ENCODE measurements at places on chromosomes 5 and 9.
A peak's percentile ranks its signal among the peaks of the same experiment; 100 is the strongest.

- DNase-seq: no peak
Measured at GRCh38 chr5:84028093-84028492, 307.4 kb upstream of the HAPLN1 start.

DNA sequence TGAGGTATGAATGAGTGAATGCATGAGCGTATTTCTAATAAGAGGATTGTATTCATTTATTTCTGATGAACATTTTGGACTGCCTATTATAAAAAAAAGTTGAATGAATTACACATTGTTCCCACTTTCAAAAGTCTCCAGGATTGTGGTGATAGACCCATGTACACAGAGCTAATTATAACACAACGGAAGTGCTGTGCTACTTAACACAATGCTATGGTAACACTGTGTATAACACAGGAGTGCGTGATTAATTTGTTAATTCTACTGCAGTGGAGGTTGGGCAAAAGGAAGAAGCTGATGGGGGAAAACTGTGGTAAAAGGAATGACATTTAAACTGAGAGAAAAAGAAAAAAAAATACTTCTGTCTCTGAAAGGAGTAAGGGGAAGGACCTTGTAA is 147.8 kb upstream of the MEF2C start:
- DNase-seq: no peak

DNA sequence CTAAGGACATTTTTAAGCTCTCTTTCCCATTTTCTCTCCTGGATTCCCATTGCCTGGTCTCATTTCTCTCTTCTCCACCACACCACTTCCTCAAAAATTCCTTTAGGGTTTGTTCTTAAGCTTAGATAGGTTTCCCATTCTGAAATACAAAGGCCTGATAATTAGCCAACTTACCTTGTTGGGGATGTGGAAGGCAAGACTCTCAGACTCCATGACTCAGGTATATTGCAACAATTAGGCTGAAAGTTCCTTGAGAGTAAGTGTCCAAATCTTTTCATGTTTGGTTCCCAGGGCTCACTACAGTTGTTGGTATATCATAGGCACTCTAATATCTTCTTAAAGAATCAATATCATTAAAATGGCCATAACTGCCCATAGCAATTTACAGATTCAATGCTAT is 43.6 kb downstream of the FXN start:
- no peak for DNase-seq

- DNase-seq: no peak
Measured at GRCh38 chr5:112412346-112412745, 6.7 kb downstream of the EPB41L4A start.

DNA sequence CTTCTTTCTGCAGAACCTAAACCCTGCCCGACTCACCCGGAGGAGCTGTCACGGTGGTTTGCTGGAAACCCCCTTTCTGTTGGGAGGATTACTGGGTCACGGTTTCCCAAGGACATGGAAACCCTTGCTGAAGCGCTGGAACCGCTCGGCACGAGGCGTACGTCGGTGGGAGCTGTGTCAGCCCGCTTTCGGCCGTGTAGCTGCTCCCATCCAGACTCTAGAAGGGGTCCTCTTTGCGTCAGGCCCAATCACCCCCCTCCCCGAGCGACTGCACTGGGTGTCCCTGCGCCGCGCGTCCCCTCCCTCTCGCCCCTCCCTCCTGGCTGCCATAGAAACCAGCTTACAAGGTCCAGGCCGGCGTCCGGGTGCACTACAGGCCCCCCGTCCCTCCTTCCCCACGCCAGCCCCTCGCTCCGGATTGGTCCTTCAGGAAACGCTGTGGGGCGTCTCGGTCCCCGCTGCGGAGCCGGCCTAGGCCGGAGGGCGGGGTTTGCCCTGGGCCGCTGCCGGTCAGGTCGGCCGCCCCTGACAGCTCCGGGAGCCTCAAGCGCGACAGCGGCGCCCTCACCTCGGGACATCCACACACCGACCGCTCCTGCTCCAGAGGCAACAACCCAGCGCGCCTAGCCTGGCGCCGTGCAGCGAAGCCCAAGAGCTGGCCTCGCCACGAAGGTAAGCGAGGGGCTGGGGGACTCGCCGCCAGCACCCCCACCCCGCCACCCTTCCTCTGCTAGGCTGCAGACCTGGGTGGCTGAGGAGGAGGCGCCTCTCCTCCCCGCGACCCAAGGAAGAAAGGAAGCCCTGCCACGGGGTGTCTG is at the start of gene NIM1K:
NIM1K (plus strand) TSS at position 486 of the 818 bp plus-strand sequence. CDS start 53,551 bp downstream, outside the sequence.
- DNase-seq: peak; percentile 52

- DNase-seq: no peak
Measured at GRCh38 chr9:132068605-132069004, 11.1 kb downstream of the MED27 start.

- DNase-seq: no peak
Measured at GRCh38 chr9:23011669-23012068, 565.0 kb downstream of the DMRTA1 start.

GRCh38 chr9:6598249-6598725 is 47.2 kb downstream of the GLDC start:
- no peak for DNase-seq

DNA sequence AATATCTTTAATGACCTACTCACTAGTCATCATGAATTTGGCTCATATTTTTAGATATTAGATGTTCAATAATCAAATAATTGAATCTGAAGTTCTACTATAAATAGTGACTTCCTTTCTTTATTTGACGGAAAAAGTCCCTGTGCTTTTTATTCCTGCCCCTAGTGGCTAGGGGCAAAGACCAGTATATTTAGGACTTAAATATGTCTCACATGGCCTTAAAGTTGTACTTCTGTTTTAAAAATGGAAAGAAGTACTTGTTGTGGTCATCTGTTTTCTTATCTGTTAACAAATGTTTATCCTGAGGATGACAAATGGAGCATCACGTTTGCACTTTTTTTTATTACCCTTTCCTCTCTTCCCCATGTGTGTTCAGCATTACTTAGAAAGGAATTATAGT is 89.2 kb upstream of the GRHPR start:
- DNase-seq: no peak

GRCh38 chr5:173163219-173163618 is 18.9 kb downstream of the BNIP1 start:
- no peak for DNase-seq

GRCh38 chr9:81607593-81608288 is 81.6 kb downstream of the TLE1 start:
- no peak for DNase-seq

DNA sequence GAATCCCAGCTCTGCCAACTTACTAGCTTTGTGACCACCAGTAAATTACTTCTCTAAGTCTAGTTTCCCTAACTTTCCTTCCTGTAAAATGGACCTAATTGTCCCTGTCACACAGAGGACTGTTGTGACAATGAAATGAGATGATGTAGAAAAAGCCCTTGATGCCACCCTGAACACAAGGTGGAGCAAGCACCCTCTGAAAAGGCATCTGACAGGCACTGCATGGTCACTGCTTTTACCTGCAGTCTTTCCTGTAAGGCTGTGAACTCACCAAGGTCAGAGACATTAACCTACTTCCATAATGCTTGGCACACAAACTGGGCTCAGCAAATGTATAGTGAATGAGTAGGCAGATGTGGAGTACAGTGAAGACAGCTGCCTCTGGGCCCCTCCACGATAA is 6.1 kb downstream of the SLC31A2 start:
- DNase-seq: no peak

- no peak for DNase-seq
Measured at GRCh38 chr9:14752271-14752670, 29.7 kb upstream of the CER1 start.

- no peak for DNase-seq
Measured at GRCh38 chr5:115284021-115284420, 12.4 kb downstream of the CCDC112 start.

GRCh38 chr5:120552638-120553037 is 88.5 kb downstream of the PRR16 start:
- no peak for DNase-seq

GRCh38 chr5:110288766-110289511 is 437.5 kb downstream of the TMEM232 start:
- no peak for DNase-seq

DNA sequence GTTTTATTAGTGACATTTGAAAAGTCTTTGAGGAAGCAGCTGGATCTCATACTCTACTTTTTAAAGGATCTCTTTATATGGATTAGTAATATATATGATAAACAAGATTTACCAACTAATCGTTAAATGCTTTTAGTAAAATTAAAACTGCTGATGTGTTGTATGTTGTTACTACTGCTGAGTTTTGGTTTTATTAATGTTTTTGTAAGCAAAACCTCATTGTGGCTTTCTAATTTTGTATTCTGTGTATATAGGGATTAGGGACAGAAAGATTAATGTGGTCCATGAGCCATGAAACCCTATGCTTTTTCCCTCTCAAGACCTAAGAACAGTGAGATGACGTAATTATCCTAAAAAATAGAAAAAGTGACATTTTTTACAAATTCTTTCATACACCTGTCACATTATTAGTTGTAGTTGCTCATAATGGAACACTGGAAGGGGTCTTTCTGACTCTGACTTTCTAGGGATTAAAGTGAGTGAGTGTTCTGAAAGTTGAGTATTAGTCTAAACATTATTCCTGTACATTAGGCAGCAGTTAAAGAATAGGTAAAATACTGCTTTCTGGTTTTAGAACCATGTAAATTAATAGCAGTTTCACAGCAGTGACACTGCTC is 85.9 kb downstream of the SLC12A2 start:
- no peak for DNase-seq

GRCh38 chr5:18370531-18370930 is 736.3 kb downstream of the TAF11L14 start:
- DNase-seq: no peak

DNA sequence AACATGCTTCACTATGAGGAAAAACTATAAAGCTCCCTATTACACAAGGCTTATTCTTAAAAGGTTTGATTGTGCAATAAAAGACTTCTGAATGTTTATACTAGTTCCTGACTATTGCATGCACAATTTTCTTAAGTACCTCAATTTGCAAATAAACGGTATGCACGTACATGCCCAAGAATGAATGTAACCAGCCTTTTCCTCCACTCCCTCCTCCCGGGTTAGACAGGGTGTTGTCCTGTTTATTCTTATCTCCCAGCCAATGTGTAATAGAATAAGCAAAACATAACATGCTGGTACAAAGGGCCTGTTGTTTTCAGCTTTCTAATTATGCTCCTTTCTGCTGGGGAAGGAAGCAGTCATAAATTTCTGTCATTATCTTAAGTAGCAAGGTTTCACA is 79.1 kb downstream of the AOPEP start:
- no peak for DNase-seq

GRCh38 chr5:147267082-147267832 is 32.4 kb downstream of the STK32A start:
- no peak for DNase-seq

GRCh38 chr5:158368686-158369085 is 509.7 kb upstream of the CLINT1 start:
- DNase-seq: no peak

- no peak for DNase-seq
Measured at GRCh38 chr9:742914-743589, 98.4 kb upstream of the DMRT1 start.
